HEK293T (cell line): ENCODE measurements at places on chromosomes 6 and 20.

GRCh38 chr6:10518557-10519407, 2.4 kb upstream of the GCNT2 start:
- DNase-seq, result no peak

DNA sequence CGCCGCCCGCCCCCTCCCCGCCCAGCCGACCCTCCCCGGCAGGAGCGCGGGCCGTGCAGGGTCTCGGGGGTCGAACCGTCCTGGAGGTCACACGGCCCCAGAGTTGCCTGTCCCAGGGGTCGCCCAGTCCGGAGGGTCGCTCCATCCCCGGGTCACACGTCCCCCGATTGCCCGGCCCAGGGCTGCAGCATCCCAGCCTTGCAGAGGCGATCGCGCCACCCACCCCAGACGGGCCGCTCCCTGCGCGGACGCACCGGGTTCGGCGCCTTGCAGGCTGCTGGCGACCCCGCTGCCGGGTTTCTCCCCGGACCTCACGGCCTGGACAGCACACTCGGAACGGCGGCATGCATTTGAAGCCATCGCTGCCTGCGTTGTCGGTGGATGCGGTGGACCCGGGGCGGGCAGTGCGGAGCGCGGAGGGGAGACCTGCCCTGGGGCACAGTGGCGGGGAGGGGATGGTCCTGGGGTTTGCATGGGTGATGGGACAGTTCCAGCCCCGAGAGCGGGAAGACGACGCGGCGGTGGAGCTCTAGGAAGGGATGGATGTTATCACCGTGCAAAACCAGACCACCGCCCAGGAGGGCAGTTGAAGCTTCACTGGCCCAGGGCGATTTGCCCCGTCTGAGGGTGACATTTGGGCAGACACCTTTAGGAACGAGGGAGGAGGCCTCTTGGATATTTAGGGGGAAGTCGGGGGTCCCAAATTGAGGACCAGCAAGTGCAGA, 22.7 kb upstream of the FRMD1 start:
- DNase-seq, result no peak

GRCh38 chr6:46370622-46371021, 120.6 kb downstream of the RCAN2 start:
- no peak for DNase-seq

- no peak for DNase-seq
These were observed 6.3 kb upstream of the RNF144B start for GRCh38 chr6:18380851-18381250.

DNA sequence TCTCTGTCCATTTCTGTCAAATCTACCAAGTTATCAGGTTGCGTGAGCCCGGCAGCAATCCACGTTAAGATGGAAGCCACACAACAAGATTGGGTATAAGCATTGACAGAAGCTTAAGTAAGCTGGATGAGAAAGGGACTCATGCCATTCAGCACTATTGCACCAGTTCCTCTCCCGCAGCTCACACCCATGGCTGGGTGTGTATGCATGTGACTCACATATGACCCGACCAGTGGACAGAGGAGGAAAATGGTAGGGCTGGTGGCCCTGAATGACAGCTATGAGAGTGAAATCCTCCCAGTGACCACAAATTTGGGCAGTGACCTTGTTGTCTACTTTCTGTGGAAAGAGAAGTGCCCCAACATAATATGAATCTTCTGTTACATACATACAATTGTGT, 113.5 kb downstream of the OTOR start:
- no peak for DNase-seq

DNA sequence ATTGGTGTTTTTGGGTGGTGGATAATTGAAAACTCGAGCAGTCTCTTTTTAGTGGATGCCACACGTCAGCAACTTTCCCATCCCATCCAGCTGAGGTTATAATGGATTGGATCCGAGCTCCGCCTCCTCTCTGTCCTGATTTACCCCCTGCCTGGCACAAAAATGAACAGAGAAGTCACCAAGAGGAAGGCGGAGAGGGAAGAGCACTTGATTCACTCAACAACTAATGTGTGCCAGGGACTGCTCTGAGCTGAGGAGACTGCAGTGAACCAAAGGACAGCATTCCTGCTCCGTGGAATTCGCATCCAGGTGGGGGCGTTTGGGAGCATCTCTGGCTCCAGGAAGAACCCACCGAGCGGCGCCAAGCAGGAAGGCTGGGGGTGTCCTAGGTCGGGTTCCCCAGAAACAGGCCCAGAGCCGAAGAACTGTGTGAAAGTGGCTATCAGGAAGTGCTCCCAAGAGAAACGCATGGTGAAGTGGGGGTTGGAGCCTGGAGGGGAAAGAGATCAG, 95.8 kb upstream of the NAA20 start:
- no peak for DNase-seq

DNA sequence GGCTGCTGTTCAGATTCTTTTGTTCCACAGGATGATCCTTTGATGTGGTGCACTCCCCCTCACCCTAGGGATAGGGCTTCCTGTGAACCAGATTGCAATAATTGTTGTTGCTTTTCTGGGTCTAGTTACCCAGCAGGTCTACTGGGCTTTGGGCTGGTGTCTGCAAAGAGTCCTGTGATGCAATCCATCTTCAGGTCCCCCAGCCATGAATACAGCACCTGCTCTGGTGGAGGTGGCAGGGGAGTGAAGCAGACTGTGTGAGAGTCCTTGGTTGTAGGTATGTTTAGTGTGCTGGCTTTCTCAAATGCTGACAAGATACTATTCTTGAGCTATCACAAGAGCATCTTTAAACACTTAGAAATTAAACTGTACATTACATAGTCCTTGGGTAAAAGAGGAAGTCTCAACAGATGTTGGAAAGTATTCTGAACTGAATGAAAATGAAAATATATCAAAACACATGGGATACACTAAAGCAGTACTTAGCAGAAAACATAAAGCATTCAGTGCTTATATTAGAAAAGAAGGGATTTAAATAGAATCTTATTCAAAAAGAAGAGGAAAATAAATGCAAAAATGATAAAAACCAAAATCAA, 49.1 kb upstream of the CCR6 start:
- no peak for DNase-seq

DNA sequence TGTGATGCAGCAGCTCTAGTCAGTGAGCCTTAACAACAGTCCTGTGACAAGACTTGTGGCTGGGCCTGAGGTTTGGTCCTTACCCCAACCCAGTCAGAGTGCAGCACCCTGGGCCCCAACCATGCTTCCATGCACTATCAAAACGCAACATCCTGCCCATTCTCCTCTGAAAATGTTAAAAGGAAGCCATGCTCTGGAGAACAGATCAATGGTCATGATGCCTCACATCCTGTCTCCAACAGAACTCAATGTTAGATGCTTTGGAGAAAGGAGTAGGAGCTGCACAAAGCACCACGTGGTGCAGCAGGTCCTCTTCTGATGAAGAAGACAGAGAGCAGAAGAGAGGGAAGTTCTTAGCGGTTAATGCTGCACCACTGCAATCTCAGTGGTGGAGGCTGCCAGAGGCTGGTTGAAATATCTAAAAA, 41.9 kb downstream of the TRAM2 start:
- no peak for DNase-seq

DNA sequence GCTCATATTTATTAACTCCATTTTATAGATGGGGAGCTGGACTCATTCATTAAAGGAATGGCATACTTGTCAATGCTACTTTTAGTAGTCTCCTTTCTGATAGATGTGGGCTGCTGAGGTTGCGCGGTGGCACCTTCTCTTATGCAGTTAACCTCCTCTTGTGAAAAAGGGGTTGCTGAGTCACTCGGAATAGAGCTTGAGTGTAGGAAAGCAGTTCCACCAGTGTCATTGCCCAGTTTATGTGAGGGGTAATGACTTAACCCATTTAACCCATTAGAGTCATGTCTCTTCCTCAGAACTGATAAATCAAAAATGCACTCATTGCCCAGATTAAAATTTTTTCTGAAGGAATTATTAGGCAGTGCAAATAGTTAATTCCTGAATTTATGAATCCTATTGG, 6.3 kb downstream of the MAPK14 start:
- no peak for DNase-seq
